ENCODE measurements at places on chromosomes 11 and 22.

DNA sequence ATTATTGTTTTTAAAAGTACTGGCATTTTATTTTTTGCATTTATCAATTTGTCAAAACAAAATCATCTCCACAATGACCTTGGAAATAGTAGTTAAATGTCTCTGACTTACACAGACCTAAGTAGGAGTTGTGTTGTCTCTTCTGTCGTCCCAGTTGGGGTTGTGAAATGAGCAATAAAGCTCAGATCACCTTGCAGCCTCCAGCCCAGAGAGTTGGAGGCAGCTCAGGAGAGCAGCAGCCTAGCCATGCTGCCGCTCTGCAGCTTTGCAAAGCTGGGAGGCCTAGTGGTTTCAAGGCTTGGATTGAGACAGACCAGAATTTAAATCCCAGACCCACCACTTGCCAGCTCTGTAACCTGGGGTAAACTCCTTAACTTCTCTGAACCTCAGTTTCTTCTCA is 65.2 kb upstream of the CRYBB3 start:
- no peak for DNase-seq

- DNase-seq: no peak
These were observed 806 bp downstream of the COA4 start for GRCh38 chr11:73875840-73876239.

GRCh38 chr11:49432242-49432848 is 223.9 kb upstream of the FOLH1 start:
- DNase-seq: no peak

GRCh38 chr11:134840945-134841344 is 428.9 kb upstream of the B3GAT1 start:
- no peak for DNase-seq
